ENCODE measurements at places on chromosomes 3 and 15.

DNA sequence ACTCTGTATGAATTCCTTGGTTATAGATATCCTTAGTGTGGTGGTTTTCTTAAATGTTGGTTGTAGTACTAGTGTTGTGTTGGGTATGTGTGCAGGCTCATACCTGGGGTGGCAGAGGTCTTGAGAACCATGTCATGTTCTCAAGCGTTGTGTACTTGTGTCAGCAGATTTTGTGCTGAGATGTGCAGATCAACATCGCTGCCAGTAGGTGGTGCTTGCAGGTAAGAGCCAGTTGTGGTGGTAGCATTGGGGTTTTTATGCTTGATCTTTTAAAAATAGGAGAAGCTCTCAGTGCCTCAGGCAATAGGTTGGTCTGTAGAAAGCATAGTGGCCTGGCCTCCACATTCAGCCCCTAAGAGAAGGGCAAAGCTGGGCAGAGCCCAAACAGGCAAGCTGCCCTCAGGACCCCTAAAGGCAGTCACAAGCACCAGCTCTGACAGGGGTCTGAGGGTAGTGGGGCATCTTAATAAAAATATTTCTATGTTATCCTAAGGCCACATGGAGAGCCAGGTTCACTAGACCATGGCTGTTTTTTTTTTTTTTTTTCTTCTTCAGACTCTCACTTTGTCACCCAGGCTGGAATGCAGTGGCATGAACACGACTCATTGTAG, 164.0 kb downstream of the IL20RB start:
- DNase-seq: peak; percentile 29

DNA sequence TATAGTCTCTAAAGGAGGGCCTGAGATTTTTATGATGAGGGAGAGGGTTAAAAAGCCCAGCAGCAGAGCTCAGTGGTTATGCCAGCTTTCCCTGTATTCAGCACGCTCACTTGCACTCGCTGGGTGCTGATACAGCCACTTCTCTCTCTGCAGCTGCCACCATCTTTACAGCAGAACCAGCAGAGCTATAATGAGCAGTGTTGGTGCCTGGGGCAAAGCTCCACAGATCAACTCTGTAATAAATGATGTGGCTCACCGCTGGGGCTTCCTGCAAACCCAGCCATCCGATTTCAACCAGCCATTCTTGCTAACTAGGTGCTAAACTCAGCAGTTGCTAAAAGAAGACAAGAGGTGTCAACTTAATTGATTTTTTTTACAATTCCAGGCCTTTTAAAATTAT, 48.0 kb downstream of the ARNT2 start:
- no peak for DNase-seq

DNA sequence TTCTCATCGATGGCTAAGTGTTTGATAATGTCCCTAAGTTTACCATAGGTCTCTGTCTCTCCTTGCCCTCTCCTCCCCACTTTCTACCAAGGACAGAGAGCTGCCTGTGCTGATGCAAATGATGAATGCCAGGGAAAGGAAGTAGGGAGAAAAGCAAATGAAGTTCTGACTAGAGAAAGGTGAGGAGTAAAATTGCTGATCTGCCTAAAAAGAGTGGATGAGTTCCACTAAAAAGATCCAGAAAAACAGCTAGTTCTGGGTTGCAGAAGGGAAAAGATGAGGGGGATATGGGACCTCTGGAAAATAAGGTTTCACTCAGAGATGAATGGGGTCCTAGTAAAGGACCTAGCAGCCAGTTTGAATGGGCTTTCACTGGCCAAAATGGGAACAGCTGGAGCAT, 13.8 kb downstream of the MYZAP start:
- DNase-seq: no peak

DNA sequence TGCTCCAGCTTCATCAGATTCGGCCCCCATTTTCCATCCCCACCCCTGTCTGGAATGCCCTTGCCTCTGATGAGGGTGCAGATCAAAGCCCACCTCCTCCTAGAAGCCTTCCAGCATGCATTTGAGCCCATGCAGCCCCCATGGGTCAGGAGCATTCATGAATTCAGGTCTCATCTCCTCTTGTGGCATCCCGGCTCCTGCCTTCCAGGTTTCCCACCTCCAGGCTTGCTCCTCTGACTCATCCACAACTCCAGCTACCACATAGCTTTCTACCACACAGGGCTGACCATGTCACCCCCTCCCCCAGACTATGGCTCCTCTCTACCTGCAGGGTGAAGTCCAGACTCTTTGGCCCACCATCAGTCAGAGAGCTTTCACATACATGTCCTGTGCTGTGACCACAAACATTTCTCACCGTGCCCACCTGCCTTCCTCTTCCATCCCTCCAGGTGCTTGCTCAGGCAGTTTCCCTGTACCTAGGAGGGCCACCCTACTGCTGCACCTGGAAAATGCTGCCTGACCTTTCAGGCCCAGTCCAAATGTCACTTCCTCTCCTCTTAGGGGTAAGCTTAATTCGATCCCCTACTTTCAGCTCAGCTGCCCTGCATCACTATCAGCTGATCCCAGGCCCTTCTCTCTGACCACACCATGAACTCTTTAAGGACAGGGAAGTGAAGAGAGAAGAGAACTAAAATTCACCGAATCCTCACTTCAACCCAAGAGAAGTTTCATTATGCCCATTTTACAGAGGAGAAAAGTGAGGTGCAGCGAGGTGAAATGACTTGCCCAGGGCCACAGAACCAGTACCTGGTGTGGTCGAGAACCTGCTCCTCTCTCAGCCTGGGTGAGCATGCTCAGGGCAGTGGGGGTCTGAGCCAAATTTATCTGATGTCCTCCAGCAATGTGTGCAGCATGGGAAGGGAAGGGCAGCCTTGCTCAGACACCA, 13.7 kb upstream of the FGD5 start:
- DNase-seq: no peak

- peak; percentile 5 for DNase-seq
These were observed 99.9 kb downstream of the ADAMTS17 start for GRCh38 chr15:100241572-100242482.

- no peak for DNase-seq
These were observed 18.5 kb downstream of the TTC21A start for GRCh38 chr3:39125841-39126500.

DNA sequence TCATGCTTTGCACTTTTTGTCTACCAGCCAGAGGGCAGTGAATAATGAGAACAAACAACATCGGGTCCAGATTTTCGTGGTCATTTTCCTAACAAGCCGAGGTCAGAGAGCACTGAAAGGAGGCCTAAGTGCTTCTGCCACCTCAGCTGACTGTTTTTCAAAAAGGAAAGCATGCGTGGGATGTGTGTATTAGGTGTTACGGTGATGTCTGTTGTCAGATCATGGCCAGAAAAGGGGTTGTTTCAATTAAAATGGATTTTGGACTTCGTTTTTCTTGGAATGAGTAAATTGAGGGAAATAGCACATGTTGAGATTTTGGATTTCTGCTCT, 99.5 kb downstream of the APBA2 start:
- DNase-seq: no peak

GRCh38 chr3:190614226-190615059, 100.6 kb downstream of the IL1RAP start:
- DNase-seq: peak; percentile 28

DNA sequence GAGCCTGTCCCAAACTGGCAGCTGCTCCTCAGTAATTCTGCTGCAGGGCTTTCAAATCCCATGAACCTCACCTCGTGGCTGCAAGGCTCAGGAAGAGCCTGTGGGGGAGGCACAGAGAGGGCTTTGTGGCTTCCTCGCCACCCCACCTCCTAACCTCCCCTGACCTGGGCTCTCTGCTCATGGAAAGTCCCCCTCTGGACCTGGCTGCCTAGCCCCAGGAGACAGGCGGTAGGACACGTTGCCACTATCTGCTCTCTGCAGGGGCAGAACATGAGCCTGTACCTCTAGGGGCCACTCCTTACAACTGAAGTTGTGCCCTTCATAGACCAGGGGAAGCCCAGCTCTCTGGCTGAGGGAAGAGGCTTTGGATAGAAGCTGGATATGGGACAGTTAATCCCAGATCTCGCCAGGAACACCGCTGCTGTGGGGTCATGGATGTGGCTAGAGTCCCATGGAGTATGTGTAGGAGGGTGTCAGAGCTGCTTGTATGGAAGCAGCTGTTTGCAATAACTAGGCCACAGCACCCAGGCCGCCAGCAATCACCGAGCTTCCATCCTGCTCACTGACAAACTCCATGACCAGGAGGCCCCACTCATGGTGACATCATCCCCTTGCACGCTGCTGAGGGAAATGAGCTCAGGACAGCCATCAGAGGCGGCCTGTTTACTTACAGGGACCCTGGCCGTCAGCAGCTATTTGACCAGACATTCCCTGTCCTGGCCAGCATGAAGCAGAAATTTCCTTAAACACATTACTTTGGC, 34.0 kb upstream of the CILP start:
- DNase-seq: no peak

- DNase-seq: peak; percentile 83
These were observed at the start of gene SLC9A9 for GRCh38 chr3:143847787-143848631. TSS of gene SLC9A9 (minus strand) at chr3:143848468. CDS start at chr3:143848322, 146 bp downstream.

- DNase-seq: no peak
These were observed 122.3 kb downstream of the CHRNA7 start for GRCh38 chr15:32152574-32152973.

- no peak for DNase-seq
These were observed 37.0 kb upstream of the TRIM71 start for GRCh38 chr3:32780735-32781210.

DNA sequence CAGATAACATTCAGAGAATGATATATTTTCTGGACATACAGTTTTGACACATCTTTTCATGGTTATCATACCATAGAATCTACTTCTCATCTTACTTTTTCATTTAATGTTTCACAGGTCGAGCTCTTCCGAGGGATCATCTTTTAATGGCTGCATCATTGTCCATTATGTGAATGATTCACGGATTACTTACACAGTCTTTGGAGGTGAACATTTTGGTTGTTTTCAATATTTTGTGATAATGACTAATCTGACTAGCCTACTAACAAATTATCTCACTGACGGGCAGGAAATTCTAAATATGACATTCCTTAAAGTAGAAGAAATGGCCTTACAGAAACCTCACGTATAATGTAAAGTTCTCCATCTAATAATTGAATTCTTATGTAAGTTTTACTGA, 209.1 kb upstream of the STRIT1 start:
- no peak for DNase-seq

GRCh38 chr3:53729618-53730017, 116.6 kb downstream of the CHDH start:
- no peak for DNase-seq

- no peak for DNase-seq
These were observed 42.9 kb downstream of the PARP15 start for GRCh38 chr3:122620399-122620798.

GRCh38 chr3:174253196-174253823, 605.8 kb upstream of the NAALADL2 start:
- DNase-seq: no peak

GRCh38 chr15:89075846-89076245, 12.4 kb upstream of the ABHD2 start:
- DNase-seq: no peak

GRCh38 chr3:182618085-182618732, 175.1 kb upstream of the ATP11B start:
- peak; percentile 5 for DNase-seq

DNA sequence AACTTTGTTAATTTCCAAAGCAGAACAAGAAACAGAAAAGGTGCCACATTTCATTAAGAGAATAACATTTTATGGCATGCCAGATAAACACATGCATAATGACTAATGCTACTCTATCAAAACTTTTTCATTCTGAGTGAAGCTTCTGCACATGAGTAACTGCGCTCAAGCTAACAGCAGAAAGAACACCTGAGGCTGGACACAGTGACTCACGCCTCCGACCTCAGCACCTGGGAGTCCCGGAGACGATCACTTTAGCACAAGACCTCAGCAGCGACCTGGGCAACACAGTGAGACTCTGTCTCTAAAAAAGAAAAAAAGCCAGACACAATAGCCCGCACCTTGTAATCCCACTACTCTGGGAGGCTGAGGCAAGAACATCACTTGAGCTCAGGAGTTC, 70.6 kb downstream of the ACAP2 start:
- no peak for DNase-seq

- no peak for DNase-seq
These were observed 2.6 kb downstream of the PCSK6 start for GRCh38 chr15:101486696-101487459.

DNA sequence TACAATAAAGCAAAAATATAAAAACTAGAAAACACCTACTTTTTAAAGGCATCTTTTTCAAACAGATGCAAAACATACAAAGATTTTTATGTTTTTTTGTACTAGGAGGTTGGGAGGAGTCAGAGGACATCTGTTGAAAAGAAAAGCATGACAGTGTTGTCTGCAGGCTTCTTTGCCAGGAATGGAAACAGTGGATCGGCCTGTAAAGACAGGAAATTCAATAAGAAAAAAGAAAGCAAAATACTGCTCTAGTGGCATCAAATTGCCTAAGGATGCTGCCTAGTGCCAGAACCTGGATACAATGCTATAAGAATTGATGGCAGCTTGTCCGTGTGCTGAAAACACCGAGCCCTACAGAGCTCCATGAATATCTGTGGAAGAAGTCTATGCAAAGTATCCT, 69.9 kb downstream of the TBC1D5 start:
- no peak for DNase-seq

GRCh38 chr15:77384086-77384485, 35.8 kb downstream of the PEAK1 start:
- no peak for DNase-seq

DNA sequence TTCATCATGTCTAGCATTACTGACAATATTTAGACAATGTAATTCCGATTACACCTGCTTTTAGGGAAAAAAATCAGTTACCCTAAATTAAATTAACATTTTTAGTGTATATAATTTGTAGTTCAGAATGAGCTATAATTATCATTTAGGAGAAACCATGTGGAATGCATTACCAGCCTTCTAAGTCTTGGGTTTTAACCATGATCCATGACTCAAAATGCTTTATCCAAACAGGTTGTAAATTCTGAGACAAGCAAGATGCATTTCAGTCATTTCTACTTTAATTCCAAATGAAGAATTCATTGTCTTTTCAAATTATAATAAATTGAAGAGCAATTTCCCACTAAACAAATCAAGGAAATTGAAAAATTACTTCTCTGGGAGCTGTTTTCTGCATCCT, 243.7 kb upstream of the LRIG1 start:
- no peak for DNase-seq

DNA sequence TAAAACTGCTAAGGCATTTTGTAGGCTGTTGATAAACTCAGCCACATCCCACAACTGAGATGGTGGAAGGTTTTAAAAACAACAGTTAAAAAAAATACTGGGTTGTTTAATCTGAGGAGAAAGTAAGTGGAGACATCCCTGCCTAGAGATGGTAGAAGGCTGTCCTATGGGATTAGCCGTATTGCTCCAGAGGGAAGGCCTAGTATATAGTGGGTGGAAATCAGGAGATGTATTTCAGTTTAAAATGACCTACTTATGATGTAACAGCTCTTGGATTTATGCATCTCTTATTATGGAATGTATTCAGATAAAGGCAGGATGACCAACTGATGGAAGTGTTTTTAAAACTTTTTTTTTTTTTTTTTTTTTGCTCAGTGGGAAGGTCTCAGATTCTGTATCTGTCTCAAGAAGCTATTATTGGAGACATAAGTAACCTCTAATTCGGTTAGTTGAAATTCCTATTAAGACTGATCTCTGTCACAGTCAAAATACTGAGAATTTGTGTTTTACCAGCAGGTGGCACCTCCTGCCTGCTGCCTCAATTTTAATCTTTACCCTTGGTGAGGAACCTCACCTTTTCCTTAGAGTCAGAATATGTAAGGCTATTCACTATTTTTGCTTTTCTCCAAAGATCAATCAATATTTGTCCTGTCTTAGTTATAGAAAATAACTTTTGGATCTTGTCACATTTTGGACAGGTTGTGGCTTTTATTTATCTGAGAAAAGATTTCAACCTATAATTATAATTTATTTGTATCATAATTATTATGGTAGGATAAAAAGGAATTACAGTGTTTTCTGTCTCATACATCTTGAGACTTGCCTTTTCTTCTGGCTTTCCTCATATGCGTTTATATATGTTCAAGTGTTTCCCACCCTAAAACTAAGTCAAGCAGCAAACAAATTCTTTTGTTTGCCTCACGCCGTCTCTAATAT, 63.0 kb downstream of the VPS8 start:
- peak; percentile 32 for DNase-seq
